Activated naive CD8-positive, alpha-beta T cell treated with anti-CD3 and anti-CD28 coated beads, Interleukin-2, amount 50 U/mL, for 24 hours (primary cell): ENCODE measurements at places on chromosomes 2 and 18.
A peak's percentile ranks its signal among the peaks of the same experiment; 100 is the strongest.

GRCh38 chr18:78976765-78977636, 2.6 kb upstream of the SALL3 start:
- DNase-seq, result no peak

GRCh38 chr2:42076357-42077225, 28.8 kb downstream of the PKDCC start:
- DNase-seq, result no peak

GRCh38 chr18:60347526-60348045, 25.0 kb downstream of the MC4R start:
- DNase-seq, result no peak

DNA sequence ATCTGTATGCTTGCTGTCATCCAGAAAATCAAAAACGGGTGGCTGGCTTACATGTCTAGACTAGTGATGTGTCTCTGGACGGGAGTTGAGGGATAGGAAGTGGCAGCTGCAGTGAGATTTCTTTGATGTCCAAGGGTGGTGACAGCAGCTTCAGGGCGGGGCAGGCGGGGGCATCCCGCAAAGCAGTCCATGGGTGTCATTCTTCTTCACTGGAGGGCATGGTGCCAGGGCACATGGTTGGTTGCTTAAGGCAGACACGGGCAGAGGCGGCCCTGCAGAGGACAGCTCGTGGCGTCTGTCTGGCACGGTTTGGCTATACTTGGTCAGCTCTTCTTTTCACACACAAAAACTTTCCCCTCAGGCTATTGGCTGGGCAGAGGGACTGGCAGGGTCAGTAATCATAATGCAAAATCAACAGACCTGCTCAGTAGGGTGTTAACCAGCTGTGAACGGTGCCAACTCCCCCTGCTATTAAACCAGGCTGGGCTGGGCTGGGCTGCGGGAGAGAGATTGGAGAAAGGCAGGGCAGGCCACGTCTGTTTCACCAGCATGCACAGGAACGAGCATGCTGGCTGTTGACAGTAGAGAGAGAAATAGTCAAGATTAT, 63.7 kb downstream of the COL4A3 start:
- no peak for DNase-seq

- peak; percentile 90 for DNase-seq
Observed at GRCh38 chr2:131093006-131093695, at the start of gene FAM168B. FAM168B (minus strand) TSS chr2:131093460; CDS start chr2:131082646, 10,814 bp downstream.

GRCh38 chr18:59228351-59228750, 8.4 kb downstream of the GRP start:
- DNase-seq, result no peak

DNA sequence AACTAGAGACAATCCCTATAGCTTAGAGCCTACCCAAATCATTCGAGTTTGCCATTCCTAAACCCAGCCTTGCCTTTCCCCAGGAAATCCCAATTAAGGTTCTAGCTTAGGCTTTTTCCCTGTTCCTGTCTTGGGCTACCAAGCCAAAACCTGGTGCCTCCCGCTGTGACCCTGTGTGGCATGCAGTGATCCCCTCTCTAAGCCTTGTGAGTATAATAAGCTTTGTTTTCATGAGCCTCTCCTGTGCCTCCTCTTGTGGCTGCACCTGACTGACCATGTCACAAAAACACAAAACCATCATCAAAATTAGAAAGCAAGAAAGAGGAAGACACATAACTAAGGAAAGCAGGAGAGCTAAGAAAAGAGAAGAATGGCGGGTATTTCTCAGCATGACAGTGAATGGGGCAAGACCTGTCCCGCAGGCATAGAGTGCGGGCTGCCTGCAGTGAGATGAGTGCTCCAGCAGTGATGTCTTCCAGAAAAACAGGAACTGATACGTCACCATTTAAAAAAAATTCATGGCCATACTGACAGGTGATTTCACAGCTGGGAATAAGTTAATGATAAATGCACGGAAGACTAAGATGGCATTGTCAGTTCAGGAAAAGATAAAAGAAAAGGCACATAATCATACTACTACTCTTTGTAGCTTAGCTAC, 9.2 kb upstream of the PAIP2B start:
- DNase-seq, result no peak

DNA sequence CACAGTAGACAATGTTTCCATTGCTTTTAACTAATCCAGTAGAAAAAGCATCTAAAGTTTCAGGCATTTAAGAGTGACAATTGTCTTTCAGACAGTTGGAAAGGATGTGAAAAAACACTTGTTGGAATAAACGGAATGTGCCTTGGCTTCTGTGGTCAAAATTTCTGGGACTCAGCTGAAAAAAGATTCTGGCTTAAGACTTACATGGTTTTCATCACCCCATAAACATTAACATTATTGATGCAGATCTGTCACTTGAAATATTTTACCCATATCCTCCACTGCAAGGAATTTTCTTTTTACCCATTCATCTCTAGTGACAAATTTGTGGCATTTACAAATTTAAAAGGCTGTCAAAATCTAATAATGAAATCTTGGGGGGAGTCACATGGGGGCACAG, 166.0 kb downstream of the SRBD1 start:
- no peak for DNase-seq

- no peak for DNase-seq
Observed at GRCh38 chr2:46344706-46345105, 47.5 kb downstream of the EPAS1 start.

DNA sequence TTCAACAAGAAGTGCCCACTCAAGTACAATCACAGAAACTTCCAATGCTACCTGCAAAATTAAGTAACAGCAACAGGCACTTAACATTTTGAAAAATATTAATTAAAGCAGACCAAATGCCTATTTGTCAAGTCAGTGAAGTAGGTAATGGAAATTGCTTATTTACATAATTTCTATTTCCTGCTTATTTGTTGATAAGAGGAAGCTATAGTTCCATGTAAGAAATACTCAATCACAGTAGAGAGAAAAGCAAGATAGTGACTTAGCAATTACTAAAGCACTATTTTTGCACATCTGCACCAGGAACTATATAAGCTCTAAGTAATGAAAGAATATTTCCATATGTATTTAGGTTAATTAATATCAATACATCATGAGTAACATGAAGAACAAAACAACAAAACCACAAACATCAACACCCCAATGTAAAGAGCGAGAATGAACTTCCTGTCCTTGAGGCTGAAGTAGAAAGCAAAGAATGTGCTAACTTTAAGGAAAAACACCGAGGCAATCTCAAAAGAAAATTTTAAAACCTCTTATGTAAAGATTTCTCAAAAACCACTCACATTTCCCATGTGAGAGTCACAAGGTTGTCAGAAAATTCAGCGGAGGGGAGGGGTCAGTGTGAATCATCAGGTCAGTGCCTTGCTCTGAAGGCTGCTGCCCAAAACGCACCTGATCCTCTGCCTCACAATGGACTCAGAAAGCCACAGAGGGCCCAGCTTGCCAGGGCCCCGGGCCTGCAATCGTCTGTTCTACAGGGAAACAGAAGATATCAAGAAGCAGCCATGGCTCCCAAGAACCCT, 12.5 kb downstream of the NPC1 start:
- DNase-seq, result peak; percentile 27

DNA sequence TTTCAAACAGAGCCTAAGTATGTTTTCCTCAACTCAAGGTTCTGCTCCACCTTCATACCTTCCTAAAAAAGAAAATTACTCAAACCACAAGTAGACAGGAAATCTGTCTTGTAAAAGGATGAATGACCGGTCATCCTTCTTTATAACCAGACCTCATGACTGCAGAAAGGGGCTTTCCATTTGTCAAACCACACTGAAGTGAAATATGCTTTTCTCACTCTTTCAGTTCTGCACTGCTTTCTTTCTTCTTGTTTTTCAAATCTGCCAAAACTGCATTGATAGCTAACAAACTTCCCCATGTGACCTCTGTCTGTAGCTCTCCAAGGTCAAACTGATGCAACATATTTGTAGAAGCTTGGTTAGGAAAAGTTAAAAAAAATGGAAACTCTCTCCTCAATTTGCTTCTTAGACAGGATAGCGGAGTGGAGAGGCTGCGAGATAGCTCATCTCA, 308.9 kb upstream of the CCDC68 start:
- no peak for DNase-seq

GRCh38 chr2:230981704-230982103, 14.2 kb upstream of the SPATA3 start:
- DNase-seq, result peak; percentile 38

DNA sequence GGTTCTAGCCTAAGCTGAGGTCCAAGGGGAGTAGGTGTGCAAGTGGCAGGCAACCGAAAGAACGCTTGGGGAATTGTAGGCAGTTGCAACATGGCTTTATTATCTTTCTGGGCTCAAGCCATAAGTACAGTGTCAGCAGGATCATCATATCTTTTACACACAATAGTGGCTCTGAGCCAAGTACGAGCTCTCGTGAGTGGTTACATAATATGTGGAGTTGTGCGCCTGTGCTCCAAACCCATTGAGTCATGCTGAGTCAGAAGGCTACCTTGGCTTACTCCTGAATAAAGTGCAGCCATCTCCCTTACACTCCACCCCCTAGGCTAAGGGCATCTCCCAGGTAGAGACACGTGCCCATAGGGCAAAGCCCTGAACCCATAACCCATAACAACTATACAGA, 233.9 kb downstream of the SATB2 start:
- no peak for DNase-seq

- DNase-seq, result peak; percentile 14
Observed at GRCh38 chr2:28680657-28681056, 71.0 kb upstream of the PPP1CB start.

- no peak for DNase-seq
Observed at GRCh38 chr2:47833516-47833968, 50.6 kb downstream of the MSH6 start.

GRCh38 chr2:173676647-173677046, 288.5 kb downstream of the SP3 start:
- no peak for DNase-seq

DNA sequence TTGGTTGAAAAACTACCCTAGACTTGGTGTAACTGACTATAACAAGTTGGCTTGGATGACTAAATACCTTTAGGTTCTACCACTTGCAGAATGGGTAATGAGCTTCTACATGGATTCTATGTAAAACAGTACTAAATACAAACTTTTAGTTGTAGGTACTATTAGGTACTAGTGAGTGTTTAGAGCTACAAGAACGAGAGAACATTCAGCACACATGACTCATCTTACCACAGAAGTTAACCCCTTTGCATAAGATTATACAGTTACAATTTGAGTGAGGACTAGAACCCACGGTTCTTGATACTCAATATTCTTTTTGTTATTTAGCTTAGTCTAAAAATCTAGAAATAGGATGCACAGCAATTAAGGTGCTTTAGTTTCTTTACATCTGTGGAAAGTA, 101.7 kb upstream of the TFCP2L1 start:
- DNase-seq, result no peak

GRCh38 chr2:75709297-75709696, 1.4 kb downstream of the GCFC2 start:
- no peak for DNase-seq

DNA sequence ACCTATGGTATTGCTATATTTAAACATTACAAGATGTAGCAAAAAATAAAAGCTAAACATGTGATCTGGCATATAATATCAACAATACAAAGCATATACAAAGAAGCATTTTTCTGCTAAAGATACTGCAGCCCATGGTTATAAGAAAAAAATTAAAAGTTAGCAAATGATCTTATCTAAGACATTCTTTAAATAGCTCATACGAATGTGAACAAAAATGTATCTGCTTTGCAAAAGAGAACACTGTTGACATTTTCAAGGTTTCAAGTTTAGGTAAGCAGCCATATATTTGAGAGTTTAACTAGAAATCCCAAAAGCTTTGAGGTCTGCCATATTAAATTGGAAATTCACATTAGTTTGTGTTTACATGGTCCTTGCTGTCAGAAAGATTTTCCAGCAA, 301.0 kb upstream of the SLC39A10 start:
- no peak for DNase-seq

- DNase-seq, result no peak
Observed at GRCh38 chr2:189654641-189655040, 6.6 kb upstream of the ASNSD1 start.

DNA sequence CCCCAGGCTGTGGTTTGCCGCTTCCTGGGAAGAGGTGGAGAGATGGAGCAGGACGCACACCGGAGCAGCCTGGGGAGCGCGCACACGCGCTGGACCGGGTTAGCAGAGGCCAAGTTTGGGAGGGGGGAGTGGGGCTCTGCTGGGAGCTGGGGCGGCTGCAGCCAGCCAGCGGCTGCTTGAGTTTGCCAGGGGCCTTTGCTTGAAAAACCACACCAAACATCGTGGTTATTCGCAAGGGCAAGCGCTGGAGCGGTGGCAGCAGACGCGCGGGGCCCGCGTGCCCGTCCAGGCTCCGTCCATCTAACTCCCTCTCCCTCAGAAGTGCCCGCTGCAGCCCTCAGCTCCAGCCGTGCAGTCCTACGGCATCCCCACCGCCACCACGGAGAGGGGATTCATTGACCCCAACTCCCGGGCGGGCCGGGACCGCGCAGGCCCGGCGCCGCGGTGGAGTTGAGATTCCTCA, 4.6 kb downstream of the PTGR3 start:
- no peak for DNase-seq

- DNase-seq, result no peak
Observed at GRCh38 chr2:168160897-168161296, 86.5 kb downstream of the STK39 start.

DNA sequence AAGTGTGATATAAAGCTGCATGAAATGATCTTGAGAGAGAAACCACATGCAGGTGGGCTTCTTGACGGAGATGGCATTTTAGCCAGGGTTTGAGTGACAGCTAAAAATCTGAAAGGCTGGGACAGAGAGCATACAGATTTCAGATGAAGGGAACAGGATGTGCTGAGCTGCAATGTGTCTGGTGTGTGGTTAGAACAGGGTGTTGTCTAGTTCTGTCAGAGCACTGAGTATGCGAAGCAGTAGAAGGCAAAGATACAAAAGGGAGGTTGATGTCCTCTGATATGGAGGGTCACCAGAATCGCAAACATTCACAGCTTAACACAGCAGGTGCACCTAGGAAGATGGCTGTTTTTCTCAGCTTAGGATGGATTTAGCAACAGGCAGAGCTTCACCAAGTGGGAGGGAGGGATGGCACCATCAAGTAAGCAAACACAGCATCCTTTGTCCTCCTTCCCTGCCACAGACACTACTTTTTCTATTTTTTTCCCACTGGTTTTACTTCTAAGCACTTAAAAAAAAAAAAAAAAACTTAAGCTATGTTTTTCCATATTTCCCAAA, 182.5 kb downstream of the TMX3 start:
- no peak for DNase-seq

DNA sequence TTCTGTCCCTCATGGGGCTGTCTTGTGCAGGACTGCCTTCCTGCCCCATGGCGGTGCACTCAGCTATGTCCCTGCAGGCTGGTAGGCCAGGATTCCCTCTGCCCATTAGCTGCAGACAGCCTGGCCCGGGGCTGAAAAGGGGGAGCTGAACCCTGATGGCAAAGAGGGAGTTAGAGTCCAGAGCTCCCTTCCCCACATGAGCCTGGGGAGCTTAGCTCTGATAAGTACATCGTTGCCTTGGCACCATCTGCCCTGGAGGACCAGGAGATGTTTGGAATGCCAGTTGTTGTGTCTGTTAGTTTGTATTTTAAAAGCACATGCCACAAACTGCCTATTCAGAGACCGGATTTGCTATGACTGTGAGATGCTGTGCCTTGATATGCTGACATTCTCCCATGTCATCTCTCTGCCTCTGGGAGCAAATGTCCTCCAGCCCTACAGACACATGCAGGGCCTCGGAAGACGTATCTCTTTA, 65.1 kb upstream of the AFF3 start:
- no peak for DNase-seq
